Stimulated activated CD4-positive, alpha-beta T cell treated with anti-CD3 and anti-CD28 coated beads, Interleukin-2, amount 100 ng/mL, for 4 hours (primary cell): ENCODE measurements at places on chromosomes 4 and X.

- no peak for DNase-seq
These were observed 31.5 kb downstream of the NKX6-1 start for GRCh38 chr4:84467601-84468000.

DNA sequence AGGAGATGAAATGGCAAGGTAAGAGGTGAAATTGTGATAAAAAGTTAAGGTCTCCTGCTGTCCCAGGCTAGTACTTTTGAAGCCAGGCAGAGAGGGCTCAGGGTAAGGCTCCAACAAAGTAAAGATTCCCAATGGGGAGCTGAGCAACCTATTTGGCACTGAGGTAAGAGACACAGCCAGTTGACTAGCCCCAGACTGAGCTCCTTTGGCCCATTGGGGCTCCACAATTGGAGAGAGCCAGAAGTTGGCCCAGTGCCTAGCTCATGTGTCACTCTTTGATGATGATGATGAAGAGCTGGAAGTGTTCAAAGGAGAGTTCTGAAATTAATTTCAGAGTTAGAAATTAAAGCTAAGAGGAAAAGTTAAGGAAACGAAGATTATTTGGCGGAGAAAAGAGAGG lies 94.6 kb downstream of the RLIM start:
- DNase-seq = no peak

DNA sequence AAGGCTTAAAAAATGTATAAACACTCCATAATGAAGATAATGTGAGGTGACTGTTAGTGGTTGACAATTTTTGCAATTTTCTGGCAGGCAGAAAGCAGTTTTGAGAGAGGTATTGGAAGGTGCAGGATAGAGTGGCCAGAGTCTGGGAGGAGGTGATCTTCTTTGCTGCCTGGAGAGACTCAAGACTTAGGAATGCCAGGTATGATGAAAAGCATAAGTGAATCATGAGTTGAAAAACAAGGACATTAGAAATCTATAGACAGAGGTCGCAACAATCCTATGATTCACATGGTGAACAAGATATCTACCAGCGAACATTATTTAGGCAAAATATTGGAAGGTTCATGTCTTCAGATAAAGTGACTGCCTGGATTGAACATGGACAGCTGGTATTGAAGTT lies 118.5 kb downstream of the CFAP299 start:
- no peak for DNase-seq

GRCh38 chrX:54180403-54180802 lies 2.7 kb downstream of the FAM120C start:
- DNase-seq = no peak

DNA sequence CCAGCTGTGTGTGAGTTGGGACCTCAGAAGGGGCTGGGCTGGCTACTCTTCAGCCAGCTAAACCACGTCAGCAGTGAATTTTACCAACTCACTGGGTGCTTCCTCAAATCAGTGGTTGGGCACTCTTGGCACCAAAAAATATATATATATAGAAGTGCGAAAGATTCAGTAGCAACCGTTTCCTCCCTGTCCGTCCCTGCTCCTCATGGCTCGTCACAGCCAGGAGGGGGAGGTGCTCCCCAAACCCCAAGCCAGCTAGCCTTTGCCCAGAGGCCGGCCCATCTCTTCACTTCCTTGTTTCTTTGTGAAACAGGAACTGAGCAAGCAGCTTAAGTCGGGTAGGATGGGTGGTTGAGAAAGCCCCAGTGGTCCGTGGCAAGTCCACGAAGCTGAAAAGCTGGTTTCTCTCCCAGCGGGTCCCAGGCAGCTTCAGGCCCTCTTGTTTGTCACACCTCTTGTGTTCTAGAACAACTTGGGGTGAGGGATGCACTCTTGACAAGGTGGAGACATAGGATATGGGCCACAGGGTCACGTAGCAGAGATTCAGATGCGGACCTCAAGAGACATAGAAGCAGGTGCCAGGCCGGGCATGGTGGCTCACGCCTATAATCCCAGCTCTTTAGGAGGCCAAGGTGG lies 6.8 kb upstream of the SASH3 start:
- no peak for DNase-seq

DNA sequence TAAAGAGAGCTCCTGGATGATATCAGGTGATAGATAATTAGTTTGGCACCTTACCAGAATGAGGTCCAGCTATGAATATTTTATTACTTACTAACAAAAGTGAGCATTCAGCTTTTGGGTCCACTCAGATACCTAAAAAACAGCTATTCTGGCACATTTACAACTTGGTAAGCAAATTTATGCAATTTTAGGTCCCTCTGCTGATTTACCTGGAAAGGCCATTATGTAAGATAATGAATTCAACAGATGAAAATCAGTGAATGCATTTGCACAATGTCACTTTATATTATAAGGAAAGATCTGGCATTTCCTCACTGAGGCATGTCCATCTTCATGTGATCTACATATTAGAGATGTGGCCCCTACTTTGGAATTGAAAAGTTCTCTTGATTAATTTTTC lies 517.0 kb downstream of the SPRY1 start:
- DNase-seq = no peak

DNA sequence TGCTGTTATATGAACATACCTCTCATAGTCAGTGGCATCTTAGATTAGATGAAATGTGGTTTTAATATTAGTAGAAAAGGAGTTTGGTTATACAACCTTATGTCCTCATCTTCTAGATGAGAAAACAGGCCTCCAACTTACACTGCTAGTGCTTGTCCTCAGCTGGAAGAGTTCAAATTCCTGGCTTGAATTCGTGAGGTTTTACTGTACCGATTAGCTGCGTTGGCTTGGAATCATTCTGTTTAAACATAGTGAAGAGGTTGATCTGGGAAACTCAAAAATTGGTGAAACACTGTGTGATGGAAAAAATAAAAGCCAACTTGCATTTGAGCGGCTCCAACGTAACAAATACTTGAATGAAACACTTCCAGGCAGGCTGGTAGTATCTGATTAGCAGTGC lies 81.0 kb downstream of the LNX1 start:
- DNase-seq = no peak

DNA sequence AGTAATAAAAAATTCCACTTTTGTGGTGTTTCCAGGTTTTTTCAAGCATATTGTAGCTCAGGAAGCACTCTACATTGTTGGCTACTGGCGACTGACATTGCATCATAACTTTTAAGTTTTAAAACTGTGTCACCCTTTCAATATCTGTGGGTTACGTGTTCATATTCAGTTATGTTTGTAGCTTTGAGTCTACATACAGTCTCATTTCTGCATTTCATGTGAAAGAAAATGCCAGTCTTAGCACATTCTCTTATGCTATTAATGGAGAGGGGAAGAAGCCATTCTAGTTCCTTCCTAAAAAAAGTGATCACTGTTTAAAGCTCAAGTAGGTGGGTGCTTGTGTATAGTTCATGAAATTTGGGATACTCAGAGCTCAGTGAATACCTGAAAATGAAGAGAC lies 38.1 kb downstream of the DIAPH2 start:
- no peak for DNase-seq

- DNase-seq = no peak
These were observed 39.3 kb upstream of the TADA2B start for GRCh38 chr4:7003879-7004240.

- no peak for DNase-seq
These were observed 33.9 kb downstream of the FBXW7 start for GRCh38 chr4:152501846-152502536.

GRCh38 chr4:37653601-37654000 lies 32.6 kb downstream of the RELL1 start:
- DNase-seq = no peak

DNA sequence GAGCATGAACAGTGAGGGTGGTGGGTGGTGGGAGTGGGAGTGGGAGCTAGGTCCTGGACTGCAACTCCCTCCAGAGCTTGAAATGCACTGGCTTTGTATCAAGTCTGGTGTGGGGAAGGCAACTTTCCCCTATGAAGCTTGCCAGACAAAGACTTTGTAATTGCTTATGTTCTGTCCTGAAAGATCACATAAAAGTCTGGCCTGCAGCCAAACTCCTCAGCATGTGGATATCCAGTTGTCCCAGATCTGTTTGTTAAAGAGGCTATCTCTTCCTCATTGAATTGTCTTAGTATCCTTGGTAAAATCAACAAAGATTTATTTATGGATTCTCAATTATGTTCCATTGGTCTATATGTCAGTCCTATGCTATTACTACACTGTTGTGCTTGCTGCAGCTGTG lies 607.9 kb downstream of the GLUD2 start:
- no peak for DNase-seq

- no peak for DNase-seq
These were observed 4.1 kb downstream of the S100G start for GRCh38 chrX:16654093-16654492.

- DNase-seq = no peak
These were observed 18.9 kb upstream of the USP9X start for GRCh38 chrX:41066391-41066790.

GRCh38 chr4:26864899-26865298 lies 4.3 kb downstream of the STIM2 start:
- no peak for DNase-seq

DNA sequence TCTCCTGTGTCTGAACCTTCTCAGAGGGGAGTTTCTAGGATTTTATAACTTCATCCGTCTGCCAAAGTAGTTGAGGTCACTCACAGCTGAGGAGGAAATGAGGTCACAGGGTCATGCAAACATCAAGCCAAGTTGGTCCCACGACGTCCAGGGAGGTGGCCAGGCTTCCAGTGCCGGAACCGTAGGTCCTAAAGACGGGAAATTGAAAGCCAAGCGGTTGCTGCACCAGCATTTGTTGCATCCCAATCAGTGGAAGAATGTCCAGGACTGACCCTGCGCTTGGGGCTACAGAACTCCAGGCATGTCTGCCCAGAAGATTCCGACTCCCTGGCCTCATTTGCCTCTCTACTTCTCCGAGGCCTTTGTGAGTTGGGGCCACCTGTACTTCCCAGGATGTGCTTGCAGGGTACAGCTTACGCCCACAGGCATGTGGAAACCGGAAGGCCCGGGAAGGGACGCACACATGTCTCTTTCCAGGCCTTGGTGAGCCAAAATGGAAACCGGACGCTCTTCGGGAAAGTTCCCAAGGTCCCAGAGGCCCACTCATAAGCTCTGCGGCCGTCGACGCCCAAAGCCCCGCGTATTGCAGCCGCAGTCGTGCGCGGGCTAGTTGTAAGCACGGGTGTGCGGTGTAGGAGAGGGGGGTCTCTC lies 9.3 kb downstream of the PRDM8 start:
- DNase-seq = no peak

- no peak for DNase-seq
These were observed 198.8 kb downstream of the RAB28 start for GRCh38 chr4:13285336-13285735.

- DNase-seq = no peak
These were observed 2.7 kb downstream of the TNIP2 start for GRCh38 chr4:2753436-2753835.

- DNase-seq = no peak
These were observed 36.9 kb downstream of the COQ2 start for GRCh38 chr4:83247415-83248357.

DNA sequence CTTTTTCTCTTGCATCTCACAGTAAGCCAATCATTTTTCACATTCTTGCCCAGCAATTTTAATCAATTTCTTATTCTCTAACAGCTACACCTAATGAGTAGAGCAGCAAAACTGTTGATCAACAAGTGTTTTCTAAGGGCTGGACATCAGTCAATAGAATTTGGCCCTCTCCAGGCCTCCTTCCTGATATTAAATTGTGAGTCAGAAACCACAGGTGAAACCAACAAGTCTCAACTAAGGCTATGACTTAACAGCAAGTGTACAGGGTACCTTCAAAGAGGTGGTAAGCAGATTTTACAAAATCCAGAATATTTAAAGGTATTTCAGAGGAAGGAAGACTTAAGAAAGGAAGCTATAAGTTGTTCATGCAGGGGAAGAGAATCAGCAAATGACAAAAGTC lies 156.5 kb upstream of the ARHGAP24 start:
- no peak for DNase-seq

DNA sequence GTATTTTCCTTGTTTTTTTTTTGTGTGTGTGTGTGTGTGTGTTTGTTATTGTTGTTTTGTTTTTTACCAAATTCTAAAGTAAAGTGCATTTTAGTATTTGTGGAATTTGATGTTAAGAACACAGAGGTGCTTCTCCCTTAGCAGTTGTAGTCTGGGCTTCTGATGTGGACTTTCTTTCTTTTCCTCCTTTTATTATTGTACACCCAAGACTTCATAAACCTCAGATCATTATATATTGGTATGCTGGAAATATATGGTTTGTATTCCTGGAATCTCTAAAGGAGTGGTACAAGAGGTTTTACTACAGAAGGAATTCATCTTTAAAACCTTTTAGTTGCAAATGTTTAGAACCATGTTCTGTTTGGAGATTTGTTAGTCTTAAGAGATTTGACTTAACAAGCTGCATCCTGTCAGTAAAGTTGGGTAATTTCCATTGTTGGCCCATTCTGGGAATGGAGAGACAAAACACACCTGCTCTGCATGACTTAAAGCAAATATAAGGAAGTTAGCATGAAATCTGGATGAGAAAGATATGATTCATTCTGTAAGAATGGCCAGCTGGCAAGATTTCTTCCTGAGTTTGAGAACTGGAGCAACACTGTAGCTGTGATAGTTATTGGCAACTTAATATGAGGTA lies 64.0 kb downstream of the SMAD1 start:
- DNase-seq = no peak

GRCh38 chrX:134773041-134773440 lies 114.8 kb upstream of the PLAC1 start:
- DNase-seq = no peak

DNA sequence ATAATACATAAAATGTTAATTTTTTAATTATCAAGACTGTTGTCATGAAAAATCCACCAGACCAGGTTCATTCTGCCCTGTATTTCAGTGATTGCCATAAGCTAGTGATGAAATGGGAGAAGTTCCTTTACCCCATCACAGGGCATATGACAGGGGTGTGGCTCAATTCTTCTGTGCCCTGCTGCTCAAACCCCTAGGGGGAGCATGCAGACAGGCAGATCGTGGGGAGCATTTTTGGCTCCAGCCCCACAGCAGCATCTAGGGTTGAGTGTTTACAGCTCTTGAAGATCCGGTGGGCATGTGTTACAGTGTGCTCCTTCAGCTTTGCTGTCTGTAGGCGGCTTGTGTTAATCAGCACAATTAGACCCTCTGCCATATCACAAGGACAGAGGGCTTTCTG lies 700.7 kb downstream of the PCDH18 start:
- DNase-seq = no peak

DNA sequence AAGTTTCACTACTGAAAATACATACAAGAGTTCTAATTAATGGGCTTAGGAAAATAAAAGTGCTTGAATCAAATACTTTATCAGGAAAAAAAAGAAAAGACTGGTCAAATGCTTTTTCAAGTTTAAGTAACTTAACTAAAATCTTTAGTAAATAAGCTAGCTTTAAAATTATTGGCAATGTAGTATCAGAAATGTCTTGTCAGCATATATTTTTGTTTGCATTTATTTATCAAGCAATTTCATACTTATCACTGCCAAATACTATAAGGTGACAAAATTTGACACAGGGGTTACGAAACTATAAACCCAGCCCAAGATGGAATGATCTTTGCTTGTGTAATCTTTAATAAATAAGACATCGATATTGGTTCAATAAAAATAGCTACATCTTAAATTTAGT lies 31.8 kb upstream of the MAGEA4 start:
- no peak for DNase-seq

DNA sequence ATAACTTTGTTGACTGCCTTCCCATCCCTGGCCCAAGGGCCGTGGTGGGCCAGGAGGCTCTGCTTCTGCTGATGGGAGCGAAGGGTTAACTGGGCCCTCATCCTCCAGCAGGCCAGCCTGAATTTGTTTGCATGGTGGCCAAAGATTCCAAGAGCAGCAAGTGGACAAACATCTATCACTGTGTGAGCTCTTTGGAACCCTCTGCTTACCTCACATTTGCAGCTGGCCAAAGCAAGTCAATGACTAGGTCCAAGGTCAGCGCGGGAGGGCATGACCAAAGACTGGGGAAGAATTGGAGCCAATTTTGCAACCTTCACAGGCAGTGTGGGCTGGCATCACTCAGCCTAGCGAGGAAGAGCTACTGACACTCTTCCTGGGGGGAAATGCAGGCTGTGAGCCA lies 67.8 kb upstream of the ATP6AP2 start:
- DNase-seq = no peak
